ENCODE measurements at places on chromosomes 7 and 10.

- no peak for DNase-seq
Measured at GRCh38 chr10:129675027-129675769, 208.2 kb downstream of the MGMT start.

DNA sequence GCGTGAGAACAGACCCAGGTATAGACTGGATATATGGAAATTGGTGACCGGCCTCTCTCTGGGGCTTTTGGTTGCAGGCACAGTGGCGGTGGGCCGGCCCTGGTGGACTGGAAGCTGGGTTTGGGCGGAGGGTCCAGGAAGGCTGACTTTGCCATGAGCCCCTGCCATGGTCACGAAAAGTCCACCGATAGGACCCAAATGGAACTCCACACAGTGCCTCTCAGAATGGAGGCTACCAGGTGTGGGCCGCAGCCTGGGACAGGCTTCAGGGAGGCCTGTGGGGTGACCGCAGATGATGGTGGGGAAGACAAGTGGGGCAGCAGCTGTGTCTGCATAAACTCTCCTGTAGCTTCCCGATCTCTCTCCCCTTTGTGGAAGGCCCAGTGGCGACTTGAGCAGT lies 123.2 kb downstream of the DNAJB6 start:
- no peak for DNase-seq

GRCh38 chr7:44150466-44150832 lies 9.3 kb upstream of the MYL7 start:
- DNase-seq: peak; percentile 38

DNA sequence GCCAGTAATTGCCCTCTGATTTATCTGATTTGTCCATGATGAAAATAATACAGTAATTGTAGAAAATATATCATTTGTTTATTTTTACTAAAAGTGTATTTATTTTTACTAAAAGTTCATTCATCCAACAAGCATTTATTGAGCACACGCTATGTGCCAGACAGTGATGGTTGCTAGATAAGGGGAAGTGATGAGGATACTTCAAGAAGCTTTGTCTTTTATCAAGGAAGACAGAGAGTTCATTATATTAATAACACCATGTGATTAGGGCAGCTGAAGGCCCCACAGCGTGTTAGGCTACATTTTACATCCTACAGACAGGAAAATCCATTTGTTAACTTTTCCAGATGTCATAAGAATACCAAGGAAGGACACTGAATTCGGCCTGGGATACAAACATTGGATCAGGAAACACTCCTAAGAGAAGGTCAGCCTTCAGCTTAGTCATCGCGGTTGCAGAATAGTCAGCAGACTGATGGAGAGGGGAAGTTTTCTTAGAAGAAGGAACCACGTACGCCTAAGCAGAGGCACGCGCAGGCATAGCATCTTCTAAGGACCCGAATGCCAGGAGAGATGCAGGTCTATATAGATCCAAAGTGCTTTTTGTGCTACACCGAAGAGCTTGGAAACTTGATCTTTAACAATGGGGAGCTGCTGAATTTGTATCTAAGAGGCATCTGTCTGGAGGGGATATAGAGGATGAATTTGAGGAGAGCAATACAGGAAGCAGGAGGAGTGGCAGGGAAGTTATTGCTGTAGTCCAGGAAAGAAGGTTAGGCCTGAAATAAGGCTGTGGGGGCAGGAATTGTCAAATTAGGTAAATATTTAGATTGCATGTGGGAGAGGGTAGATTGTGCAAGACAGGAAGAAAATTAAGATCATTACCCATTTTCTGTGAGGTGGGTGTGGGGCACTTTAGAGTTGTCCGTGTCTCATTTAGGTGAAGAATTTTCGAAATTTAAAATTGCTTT lies 85.7 kb downstream of the LRGUK start:
- no peak for DNase-seq

GRCh38 chr7:117796889-117797288 lies 76.4 kb downstream of the CTTNBP2 start:
- no peak for DNase-seq

DNA sequence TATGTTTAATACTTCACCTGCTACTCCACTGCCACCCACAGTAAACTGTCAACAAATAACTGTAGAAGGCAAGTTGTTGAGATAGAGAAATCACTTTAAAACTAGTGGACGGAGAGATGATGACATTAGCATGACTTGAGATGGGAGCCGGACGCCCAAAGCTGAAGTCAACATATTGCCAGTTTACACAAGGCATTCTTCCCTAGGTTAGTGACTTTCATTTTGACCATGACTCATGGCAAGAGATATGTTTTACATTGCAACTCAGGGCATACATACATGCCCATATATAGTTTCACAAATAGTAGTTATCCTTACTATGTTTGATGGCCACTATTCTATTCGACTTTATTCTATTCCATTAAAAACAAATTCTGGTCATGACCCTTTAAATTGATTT lies 296.6 kb downstream of the PLXNA4 start:
- DNase-seq: no peak

DNA sequence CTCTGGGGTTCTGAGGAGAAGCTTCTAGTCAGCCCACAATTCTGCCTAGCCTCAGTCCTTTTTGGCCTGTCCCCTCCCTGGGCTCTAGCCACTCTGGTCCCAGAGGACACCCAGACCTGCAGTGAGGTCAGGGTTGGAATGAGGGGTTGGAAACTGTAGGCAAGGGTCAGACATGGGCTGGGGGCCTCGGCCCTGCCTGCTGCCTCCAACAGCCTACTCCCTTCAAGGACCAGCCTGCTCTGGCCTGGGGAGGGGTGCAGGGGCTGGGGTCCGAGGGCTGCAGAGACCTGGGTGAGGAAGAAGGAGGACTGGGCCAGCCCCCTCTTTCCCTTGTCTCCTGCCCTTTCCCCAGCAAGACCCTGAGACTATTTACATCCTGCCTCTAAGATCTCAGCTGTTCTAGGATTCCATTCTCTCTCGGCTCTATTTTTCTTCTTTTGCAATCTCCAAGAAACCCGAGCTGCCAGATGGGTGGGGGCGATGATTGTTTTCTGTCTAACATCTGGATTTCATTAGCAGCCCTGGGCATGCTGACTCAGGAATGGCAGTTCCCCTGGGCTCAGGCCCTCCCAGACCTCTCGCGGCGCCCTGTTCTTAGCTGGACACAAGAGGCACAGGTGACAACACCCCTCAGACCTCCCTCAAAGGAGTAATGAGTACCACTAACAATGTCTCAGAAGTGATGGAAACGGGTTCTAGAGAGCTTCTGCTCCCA lies 23.1 kb downstream of the ZCCHC24 start:
- DNase-seq: no peak

DNA sequence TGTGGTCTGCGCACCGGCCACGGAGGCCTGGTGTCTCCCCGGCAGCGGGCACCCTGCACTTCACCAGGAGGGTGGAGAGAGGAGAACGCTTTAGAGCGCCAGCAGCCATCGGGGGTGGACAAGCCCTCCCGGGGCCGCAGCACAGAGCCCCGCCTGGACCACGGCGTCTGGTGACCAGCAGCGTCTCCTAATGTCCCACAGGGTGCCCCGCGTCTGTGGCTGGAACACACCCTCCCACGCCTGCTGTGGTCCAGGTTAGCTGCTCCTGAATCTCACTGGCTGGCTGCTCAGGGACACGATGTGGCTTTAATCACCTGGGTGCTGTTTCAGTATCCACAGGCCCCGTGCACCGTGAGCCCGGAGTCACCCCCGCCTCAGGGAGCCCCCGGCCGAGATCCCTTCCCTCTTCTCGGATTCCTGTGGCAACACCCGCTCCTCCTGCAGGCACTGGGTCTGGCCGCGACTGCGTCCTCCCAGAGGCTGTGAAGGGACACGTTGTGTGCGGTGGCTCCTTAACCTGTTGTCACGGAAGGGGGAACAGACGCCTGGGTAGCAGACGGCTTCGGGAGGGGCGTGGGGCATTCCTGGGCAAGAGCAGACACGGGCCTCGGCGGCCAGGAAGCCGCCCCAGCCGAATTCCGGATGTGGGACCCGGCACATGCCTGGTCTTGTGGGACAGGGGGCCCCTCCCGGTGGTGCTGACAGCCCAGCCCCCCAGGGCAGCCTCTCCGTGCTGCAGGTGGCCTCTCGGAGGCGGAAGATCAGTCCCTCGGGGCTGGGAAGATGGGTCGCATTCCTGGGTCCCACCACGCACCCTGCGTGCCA lies 78.9 kb downstream of the FOXL3 start:
- DNase-seq: no peak

DNA sequence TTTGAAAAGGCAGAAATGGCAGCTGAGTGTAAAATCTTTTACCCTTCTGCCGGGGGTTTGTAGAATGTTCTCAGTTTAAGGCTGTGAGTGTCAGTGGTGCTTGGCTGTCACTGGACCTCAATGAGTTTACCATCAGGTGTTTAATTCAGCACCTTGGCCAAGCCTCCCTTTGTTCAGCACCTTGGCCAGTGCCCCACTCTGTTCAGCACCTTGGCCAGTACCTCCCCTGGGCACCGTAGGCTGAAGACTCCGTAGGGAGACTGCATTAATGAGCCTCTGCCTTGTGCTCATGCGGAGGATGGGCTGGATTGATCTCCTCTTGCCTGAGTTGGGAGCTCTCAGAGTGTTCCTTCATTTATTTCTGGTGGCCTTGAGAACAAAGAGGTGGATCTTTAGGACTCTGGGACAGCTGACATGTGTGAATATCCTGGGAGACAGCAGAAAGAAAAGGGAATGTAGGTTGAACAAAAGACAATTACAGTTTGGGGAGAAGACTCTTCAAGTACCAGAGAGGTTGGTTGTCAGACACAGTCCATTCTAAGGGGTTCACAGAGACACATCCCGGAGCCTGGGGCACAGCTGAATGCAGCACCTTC lies 1.6 kb downstream of the FAM24A start:
- DNase-seq: no peak

DNA sequence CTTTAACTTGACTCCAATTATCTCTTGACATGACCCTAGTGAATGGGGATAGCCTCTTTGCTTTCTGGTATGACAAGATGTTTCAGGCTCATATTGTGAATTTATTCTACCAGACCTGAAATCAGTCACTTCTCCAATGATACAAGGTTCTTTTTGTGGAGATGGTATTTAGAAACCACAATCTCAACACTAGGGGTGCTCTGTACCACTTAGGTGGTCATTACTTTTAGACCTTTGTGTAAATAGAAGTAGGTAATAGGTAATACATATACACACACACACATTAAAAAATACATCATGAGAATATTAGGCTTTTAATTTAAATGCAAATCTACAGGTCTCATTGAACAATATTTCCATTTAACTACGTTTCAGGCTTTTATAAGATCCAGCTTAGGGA lies 199.0 kb upstream of the RHOBTB1 start:
- DNase-seq: no peak

Data from GM12864 (cell line).